ENCODE measurements at places on chromosomes 7 and 10. TPM values are rescaled to one million over a fixed set of nuclear protein-coding genes. Genes with fewer than 3 reads are reported as not detected.

DNA sequence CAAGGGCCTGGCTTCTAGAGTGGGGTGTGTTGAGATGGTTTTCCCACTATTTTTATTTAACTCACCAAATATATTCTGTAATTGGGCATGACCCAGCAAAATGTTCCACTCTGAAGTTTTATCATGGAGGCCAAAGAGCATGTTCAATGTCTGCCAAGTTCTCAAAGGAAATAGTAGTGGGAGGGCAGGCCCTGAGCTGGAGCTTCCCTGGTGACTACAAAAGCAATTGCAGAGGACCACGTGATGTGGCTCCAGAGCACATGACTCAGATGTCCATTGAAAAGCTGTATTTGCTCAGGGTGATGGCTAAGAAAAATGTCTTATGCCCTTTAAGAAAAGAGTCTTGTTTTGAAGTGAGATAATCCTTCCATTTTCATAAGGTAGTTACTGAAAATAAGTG, 1024.8 kb downstream of the LRMDA start:
- DNase-seq, result no peak

Gene GPR37
- not detected for polyA plus RNA-seq

- DNase-seq, result no peak
Observed at GRCh38 chr7:47965456-47965855, 14.0 kb downstream of the HUS1 start.

Gene CYP2C9
- polyA plus RNA-seq, result not detected

GRCh38 chr10:84333864-84334451, 5.6 kb downstream of the CCSER2 start:
- DNase-seq, result peak; percentile 23

GRCh38 chr7:99106821-99107241, 37.1 kb downstream of the SMURF1 start:
- no peak for DNase-seq

- no peak for DNase-seq
Observed at GRCh38 chr7:8197994-8198698, 63.8 kb downstream of the ICA1 start.

Gene ELOVL3
- polyA plus RNA-seq, result 2.2 TPM

DNA sequence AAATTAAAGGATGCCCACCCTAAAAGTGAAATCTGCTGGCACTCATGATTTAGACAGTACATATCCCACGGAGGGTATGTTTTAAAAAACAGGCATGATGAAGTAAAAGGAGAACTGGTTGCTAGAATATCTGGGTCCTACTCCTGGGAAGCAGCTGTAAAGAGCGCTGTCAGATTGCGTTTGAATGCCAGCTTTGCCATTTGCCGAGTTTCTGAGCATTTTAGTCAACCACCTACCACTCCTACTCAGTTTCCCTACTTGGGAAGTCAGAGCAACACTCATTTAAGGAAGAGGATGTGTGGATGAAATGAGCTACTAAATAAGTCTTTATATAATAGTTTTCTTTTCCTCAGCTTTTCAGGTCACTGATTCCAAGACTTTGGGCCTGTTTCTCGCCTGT, 1.1 kb upstream of the UMAD1 start:
- no peak for DNase-seq

DNA sequence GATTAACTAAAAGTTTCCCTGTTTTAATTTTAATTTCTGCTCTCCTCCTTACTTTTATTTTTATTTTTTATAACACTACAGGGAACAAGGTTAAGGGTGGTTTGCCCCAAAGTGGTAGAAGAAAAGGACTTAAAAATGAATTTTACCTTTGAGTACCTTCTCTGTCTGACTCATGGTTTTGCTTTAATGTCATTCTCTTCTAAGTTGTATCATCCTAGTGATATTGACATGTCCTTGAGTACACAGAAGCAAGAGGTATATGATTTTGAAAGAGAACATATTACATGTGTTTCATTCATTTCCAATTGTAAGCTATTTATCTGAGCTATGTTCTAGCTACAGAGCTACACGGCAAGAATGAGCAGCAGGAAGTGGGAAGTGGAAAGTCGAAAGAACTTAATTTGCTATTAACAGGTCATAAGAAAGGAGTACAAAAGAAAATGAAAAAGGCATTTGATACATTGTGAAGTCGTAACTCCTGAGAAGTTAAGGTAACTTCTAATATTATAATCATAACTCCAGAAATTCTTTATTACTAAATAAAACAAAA, 112.5 kb downstream of the SEMA3A start:
- no peak for DNase-seq

DNA sequence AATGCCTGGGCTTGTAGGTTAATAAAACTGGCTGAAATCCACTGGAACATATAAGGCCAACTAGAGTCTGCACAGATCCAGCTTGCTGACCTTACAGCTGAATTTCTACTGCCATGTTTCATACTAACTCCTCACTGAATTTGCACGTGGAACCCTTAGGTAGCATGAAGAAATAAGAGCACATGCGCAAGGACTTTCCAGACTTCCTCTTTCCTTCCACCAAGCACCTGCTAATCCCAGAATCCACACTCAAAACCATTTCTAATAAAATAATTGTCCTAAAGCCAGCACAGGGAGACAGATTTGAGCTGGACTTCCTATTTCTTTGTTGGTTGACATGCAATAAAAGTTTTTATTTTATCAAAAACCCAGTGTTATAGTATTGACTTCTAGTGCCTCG, 46.8 kb downstream of the NPVF start:
- no peak for DNase-seq

Gene IFIT2
- 15.5 TPM for polyA plus RNA-seq

GRCh38 chr7:127731431-127732080, 79.6 kb downstream of the SND1 start:
- no peak for DNase-seq

DNA sequence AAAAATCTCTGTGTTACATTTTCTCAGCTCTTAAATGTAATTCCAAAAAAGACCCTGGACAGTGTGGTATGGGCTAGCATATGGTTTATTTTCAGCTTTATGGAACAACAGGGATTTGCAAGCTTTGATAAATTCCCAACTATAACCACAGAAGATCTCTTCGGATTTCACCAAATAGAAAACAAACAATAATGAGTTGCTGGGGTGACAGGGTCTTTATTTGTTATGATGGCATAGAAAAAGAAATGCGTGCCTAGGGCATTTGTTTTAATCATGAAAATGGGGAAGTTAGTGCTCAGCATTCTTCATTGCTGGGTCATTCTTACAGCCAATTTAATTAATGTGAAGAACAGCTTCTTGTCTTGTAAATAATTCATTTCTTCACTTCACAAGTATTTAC, 139.0 kb downstream of the LRRN3 start:
- no peak for DNase-seq

Gene GDF2
- polyA plus RNA-seq, result not detected

Gene SPRN
- polyA plus RNA-seq, result not detected

Gene UPK3B
- not detected for polyA plus RNA-seq

DNA sequence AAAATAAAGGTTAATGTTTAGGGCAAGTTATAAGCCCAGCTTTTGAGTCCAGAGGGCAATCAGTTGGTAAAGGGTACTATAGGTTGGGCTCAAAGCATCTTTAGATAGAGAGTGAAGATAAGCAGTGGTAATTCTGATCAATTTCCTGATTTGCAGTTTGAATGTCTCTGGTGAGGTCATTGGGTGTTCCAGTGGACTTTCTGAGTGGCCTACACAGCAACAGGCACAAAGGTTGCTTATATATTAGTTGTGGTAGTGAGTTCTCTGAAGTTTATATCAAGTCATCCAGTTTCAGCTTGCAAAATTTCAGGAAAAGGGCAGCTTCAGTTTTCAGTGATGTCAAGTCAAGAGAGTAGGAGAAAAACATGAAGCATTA, 29.1 kb downstream of the GIMAP5 start:
- DNase-seq, result no peak

Gene AKR1E2
- 0.74 TPM for polyA plus RNA-seq

GRCh38 chr7:42392826-42393225, 155.8 kb upstream of the GLI3 start:
- no peak for DNase-seq

DNA sequence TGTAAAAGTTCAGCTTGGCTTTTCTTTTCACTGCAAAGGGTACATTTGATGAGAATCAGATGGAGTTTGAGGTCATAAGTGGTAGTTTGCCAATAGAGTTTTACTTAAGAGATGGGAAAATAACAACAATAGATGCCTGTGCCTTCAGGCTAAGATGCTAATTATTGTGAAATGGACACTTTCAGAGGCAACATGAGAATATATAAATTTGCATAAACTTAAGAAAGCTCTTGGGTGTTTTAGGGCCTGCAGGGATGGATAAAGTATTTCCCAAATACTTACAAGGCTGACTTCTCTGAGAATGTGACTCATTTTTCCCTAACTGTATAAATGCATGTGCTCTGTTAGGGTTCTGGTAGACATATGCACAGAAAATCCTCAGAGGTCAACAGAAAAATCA, 200.3 kb upstream of the SVIL start:
- no peak for DNase-seq

GRCh38 chr10:11337516-11337915, 273.9 kb downstream of the USP6NL start:
- no peak for DNase-seq

- peak; percentile 3 for DNase-seq
Observed at GRCh38 chr10:114499116-114499515, 94.8 kb upstream of the AFAP1L2 start.

Gene PAPOLB
- polyA plus RNA-seq, result not detected

Gene CHRM2
- not detected for polyA plus RNA-seq

GRCh38 chr7:147472556-147472955, 1118.0 kb upstream of the C7orf33 start:
- no peak for DNase-seq

DNA sequence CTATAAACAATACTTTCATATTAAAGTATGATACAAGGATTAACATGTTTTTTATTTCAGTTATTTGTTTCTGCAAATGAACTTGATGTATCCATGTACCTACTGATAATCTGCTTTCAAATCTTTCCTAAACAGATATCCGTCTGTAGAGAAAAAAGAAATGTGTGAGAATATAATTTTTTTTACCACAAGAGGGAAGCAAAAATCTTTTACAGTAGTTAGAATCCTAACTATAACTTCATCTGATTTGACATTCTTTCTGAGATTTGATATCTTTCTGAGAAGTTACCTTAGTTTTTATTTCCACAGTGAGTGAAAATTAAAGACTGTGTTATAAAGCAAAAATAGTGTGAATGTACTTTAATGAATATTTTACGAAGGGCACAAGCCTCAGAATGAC, 203.9 kb upstream of the PCLO start:
- no peak for DNase-seq

DNA sequence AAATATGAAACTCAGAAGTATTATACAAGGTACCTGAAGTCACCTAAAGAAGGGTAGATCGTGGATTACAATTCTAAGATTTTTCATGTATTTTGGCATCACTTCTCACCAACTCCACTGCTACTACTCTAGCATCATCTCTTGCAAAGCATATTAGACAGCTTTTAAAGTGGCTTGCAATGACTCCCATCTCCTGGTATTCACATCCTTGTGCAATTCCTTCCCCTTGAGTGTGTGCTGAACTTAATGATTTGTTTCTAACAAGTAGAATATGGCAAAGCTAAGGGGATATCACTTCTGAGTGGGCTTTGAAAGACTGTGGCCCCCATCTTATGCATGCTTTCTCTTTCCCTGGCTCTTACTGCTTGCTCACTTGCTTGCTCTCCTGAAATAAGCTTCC, 280.2 kb downstream of the SNX13 start:
- no peak for DNase-seq

- no peak for DNase-seq
Observed at GRCh38 chr7:44713680-44714335, 34.8 kb upstream of the ZMIZ2 start.

GRCh38 chr10:86520871-86521677, 518 bp downstream of the WAPL start:
- DNase-seq, result peak; percentile 39

DNA sequence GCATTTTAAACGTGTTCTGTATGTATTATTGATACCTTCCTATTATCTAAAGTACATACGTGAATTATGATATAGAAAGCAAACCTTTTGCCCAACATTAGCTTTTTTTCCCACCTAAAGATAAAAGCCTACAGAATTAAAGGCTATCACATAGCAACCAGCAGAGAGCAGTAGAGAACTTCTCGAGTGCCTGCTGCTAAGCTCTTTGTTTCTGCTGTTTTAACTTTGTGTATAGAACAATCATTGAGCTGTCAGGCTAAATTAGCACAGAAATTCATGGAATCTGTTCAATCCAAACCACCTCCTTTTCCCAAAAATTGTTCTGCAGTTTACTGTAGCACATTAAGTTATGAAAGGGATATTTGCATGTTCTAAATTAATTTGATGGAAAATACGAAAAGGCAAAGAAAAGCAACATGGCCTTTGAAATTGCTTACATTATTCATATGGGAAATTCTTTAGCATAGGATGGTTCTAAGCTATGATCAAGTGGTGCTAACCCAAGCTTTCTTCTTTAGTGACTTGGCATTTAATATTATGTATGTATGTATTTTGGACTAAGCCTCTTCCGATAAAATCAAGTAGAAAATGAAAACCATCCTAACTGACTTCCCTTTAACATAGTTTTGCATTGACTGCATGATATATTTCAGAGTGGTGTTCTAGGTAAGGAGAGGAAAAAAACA, 1288.5 kb downstream of the GATA3 start:
- no peak for DNase-seq

Gene SUFU
- polyA plus RNA-seq, result 3.2 TPM

Gene CYP2C19
- polyA plus RNA-seq, result not detected

DNA sequence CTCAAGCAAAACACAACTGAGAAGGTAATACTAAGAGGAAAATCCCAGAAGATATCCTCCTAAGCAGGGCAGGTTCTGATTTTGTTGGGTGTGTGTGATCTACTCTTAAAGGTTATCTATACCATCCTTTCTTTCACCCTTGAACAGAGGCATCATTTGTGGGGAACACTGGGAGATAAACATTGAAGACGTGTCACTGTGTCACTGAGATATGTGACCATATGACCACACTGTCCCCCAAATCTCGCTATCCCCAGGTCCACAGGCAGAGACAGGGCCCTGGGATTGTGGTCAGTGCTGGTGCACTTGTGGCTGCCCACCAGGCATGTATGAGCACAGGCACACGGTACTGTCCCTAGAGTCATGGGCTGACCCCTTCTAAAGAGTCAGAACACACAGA, 30.0 kb downstream of the TECTB start:
- no peak for DNase-seq

GRCh38 chr7:143331179-143331801, 15.4 kb downstream of the CLCN1 start:
- DNase-seq, result peak; percentile 63

Measured in CD14-positive monocyte (primary cell).